ENCODE measurements at places on chromosomes 13 and 19. TPM values are rescaled to one million over a fixed set of nuclear protein-coding genes. Genes with fewer than 3 reads are reported as not detected.

DNA sequence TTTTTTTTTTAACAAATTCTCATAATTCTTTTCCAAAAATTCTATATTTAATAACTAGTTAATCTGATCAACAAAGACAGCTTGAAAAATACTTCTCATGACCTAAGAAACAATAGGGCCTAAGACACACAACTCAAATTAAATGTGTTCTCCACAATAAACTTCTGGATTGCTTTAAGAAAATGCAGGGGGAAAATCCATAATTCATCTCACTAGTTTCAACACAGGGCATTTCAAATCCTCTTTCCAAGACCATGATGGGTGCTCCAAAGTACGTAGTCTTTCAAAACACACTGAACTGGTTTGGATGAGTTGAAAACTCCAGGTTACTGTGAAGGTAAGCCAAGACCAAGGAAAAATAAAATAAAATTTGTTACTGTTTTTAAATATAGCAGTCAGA, 62.6 kb downstream of the DCLK1 start:
- no peaks in the 10 kb centered on the region for H3K27me3 ChIP-seq
- H3K4me1 ChIP-seq = no peaks in the 10 kb centered on the region
- no peak overlapping the region for H3K27ac ChIP-seq
- DNase-seq = no peak
- no peak overlapping the region for H3K4me3 ChIP-seq

- H3K4me1 ChIP-seq = no peaks in the 10 kb centered on the region
- H3K27ac ChIP-seq = no peak overlapping the region
- no peak overlapping the region for H3K4me3 ChIP-seq
- H3K27me3 ChIP-seq = no peaks in the 10 kb centered on the region
- no peak for DNase-seq
These were observed 102.6 kb downstream of the DOCK9 start for GRCh38 chr13:98875146-98875729.

GRCh38 chr19:1626417-1627010, 21.3 kb upstream of the UQCR11 start:
- DNase-seq = no peak
- H3K4me3 ChIP-seq = no peak overlapping the region
- no peaks in the 10 kb centered on the region for H3K27me3 ChIP-seq
- H3K27ac ChIP-seq = no peak overlapping the region

GRCh38 chr13:97319113-97319720, 97.1 kb downstream of the MBNL2 start:
- H3K4me3 ChIP-seq = no peak overlapping the region
- H3K36me3 ChIP-seq = no peaks in the 10 kb centered on the region
- no peak for DNase-seq
- peaks cover 6% of the 10 kb centered on the region for H3K4me1 ChIP-seq
- H3K27me3 ChIP-seq = no peaks in the 10 kb centered on the region
- H3K27ac ChIP-seq = no peak overlapping the region

LIN7B gene
- 7.2 TPM for total RNA-seq

Data from HCT116 (cell line).